Renal cortical epithelial cell (primary cell): ENCODE measurements at places on chromosomes 11 and 22. TPM values are rescaled to one million over a fixed set of nuclear protein-coding genes. Genes with fewer than 3 reads are reported as not detected.

Gene OR51B4
- not detected in 2 replicates for total RNA-seq

Gene HPX
- 0.20 TPM in 1 of 2 replicates, not detected in the other for total RNA-seq

Gene SF1
- 38.4 and 161 TPM in 2 replicates for total RNA-seq

Gene BTBD10
- total RNA-seq, result 126 and 188 TPM in 2 replicates

Gene PIWIL4
- total RNA-seq, result 2.1 and 3.1 TPM in 2 replicates

Gene MMP27
- not detected in 2 replicates for total RNA-seq

Gene IGSF22
- total RNA-seq, result 0.35 and 0.45 TPM in 2 replicates

Gene CCDC116
- not detected in 2 replicates for total RNA-seq

Gene RFPL1
- total RNA-seq, result not detected in 2 replicates

Gene MALAT1
- total RNA-seq, result 3,367 and 12,764 TPM in 2 replicates

Gene SMIM35
- total RNA-seq, result not detected in 2 replicates

Gene NOX4
- total RNA-seq, result 6.9 and 26.8 TPM in 2 replicates

Gene LMO2
- total RNA-seq, result 0.55 and 4.3 TPM in 2 replicates

Gene ARHGEF12
- 72.9 and 224 TPM in 2 replicates for total RNA-seq

Gene MUC5AC
- total RNA-seq, result not detected in 2 replicates

Gene NEFH
- total RNA-seq, result 0.15 and 0.17 TPM in 2 replicates

Gene APOBEC3F
- 4.2 and 4.7 TPM in 2 replicates for total RNA-seq

Gene OR6T1
- not detected in 2 replicates for total RNA-seq

Gene TEX54
- not detected in 2 replicates for total RNA-seq

Gene CABP4
- total RNA-seq, result not detected in 2 replicates

Gene OR8D1
- total RNA-seq, result not detected in 2 replicates
